Hepatocyte (in vitro differentiated cells): ENCODE measurements at places on chromosomes 7 and 10. TPM values are rescaled to one million over a fixed set of nuclear protein-coding genes. Genes with fewer than 3 reads are reported as not detected.

- H3K27ac ChIP-seq: no peak overlapping the region
- DNase-seq: no peak
- no peaks in the 10 kb centered on the region for H3K27me3 ChIP-seq
- no peaks in the 10 kb centered on the region for H3K36me3 ChIP-seq
- H3K4me3 ChIP-seq: no peak overlapping the region
- no peaks in the 10 kb centered on the region for H3K4me1 ChIP-seq
Observed at GRCh38 chr7:3730276-3730675, 429.2 kb downstream of the SDK1 start.

DNAJC12 gene
- 13.4 and 16.7 TPM in 2 replicates for total RNA-seq

DNA sequence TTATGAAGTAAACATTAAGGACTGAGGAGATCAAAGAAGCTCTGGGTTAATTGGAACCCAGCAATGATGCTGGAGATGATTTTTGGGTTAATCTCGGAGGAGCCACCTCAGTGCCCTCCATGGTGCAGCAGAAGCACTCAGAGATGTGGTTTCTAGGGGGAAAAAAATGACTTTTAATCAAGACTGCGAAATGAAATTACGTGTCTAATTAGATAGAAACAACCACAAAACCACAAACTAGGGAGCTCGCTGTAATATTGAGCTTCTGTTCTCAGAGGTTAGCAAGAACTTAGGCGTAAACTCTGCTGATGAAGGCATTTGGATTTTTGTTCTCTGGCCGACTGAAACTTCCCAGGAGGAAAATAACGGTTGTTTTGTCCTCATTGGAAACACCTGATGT, 319.0 kb downstream of the GRID1 start:
- DNase-seq: no peak
- H3K4me1 ChIP-seq: no peaks in the 10 kb centered on the region
- H3K4me3 ChIP-seq: no peak overlapping the region
- H3K27me3 ChIP-seq: no peaks in the 10 kb centered on the region

ASB15 gene
- not detected in 2 replicates for total RNA-seq

DNA sequence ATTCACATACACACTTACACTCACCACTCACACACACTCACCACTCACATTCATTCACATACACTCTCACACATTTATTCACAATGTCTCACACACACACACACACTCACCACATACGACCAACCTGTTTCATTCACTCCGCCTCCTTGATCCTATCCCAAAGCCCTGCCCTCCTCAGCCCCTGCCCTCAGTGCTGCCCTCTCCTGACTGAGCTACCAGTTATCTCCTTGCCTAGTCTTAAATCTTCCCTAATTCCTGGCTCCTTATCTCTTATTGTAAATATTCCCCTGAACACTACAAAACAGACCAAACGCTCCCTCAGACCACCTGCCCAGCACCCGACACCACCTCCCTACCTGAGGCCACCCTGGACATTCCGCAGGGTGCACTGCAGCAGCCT, 26.1 kb upstream of the C10orf120 start:
- H3K4me3 ChIP-seq: no peak overlapping the region
- peaks cover 5% of the 10 kb centered on the region for H3K4me1 ChIP-seq
- no peak for DNase-seq

DNA sequence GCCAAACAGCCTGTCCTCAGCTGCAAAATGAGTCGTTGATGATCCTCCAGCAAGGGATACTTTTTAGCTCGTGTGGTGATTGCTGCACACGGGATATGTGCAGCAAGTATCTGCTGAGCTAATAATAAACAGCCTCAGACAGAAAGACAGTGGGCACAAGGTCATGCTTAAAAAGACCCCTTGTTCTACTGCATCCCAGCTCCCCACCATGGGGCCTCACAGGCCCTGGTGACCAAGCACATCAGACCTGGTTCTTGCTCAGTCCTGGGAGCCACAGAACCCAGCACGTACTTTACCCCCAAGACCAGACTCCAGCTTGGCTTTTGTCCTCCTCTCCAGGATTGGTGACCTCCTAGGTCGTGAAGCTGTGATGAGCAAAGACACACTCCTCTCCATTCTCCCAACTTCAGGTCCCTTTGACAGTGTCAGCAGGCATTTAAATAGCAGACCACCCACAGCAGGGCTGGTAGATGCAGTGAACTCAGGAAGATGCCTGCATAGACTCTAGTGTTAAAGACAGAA, 50.5 kb downstream of the EGFR start:
- H3K4me3 ChIP-seq: no peak overlapping the region
- no peaks in the 10 kb centered on the region for H3K27me3 ChIP-seq
- H3K4me1 ChIP-seq: peaks cover 60% of the 10 kb centered on the region
- H3K36me3 ChIP-seq: no peaks in the 10 kb centered on the region

GRCh38 chr10:58807629-58808022, 295.0 kb downstream of the BICC1 start:
- H3K4me3 ChIP-seq: no peak overlapping the region
- H3K27me3 ChIP-seq: no peaks in the 10 kb centered on the region
- peak overlapping the region; percentile 30 for H3K27ac ChIP-seq
- H3K36me3 ChIP-seq: no peaks in the 10 kb centered on the region
- peaks cover 9% of the 10 kb centered on the region for H3K4me1 ChIP-seq

OR2A1 gene
- total RNA-seq: 0.32 TPM in 1 of 2 replicates, not detected in the other

HOXA2 gene
- total RNA-seq: 0.36 TPM in 1 of 2 replicates, not detected in the other

MAT1A gene
- total RNA-seq: 50.0 and 62.1 TPM in 2 replicates

DNA sequence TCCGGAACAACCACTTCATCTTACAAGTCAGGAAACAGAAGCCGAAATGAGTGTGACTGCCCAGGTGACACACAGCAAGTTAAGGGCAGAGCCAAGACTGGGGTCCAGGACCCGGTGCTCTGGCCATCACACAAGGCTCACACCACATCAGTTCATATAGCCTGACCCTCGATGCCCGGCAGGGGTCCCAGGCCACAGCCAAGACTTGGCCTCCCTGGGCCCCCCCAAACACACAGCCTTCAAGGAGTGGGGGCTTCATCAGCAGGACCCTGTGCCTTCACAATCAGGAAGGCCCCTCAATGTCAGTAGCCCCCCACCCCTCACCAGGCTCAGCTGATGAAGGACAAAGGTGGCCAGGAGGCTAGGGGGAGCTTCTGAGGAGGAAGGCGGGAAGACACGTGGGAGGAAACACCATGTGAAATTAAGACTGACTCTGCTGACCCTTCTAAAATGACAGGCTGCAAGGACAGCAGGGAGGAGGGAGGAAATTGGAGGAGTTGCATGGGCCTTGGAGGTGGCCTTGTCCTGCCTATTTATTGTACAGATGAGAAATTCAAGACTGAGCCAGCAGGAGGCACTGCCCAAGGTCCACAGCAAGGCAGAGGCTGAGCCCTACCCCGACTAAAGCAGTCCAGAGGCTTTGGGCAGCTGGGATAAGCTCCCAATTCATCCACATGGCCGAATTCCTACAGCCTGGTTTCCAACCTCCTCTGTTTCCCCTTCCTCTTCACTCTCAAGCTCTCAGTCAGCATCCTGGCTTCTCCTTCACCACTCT, 216.1 kb upstream of the ZMIZ1 start:
- H3K36me3 ChIP-seq: no peaks in the 10 kb centered on the region
- no peaks in the 10 kb centered on the region for H3K4me1 ChIP-seq
- DNase-seq: no peak
- H3K27ac ChIP-seq: peak overlapping the region; percentile 48

DNA sequence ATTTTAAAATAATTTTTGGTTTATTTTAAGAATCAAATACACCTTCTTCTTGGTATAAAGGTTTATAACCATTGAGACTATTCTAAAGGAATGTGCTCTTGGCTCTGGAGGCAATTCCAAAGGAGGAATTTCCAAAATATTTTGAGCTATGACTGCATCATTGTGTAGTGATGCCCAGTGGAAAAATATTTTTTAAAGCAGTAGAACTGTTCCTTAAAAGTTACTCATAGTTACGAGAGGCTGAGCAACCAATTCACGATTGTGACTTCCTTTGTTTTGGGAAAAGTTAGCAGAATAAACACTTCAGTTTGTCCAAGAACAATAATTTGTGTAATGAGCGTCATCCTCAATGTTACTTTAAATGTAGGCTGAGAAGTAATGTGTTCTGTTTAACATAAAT, 233.6 kb downstream of the BAMBI start:
- H3K4me3 ChIP-seq: no peak overlapping the region
- H3K36me3 ChIP-seq: no peaks in the 10 kb centered on the region
- no peak overlapping the region for H3K27ac ChIP-seq

FOXI2 gene
- not detected in 2 replicates for total RNA-seq

GOLGA7B gene
- 0.12 and 1.5 TPM in 2 replicates for total RNA-seq

TFR2 gene
- total RNA-seq: 12.5 and 13.5 TPM in 2 replicates

DNA sequence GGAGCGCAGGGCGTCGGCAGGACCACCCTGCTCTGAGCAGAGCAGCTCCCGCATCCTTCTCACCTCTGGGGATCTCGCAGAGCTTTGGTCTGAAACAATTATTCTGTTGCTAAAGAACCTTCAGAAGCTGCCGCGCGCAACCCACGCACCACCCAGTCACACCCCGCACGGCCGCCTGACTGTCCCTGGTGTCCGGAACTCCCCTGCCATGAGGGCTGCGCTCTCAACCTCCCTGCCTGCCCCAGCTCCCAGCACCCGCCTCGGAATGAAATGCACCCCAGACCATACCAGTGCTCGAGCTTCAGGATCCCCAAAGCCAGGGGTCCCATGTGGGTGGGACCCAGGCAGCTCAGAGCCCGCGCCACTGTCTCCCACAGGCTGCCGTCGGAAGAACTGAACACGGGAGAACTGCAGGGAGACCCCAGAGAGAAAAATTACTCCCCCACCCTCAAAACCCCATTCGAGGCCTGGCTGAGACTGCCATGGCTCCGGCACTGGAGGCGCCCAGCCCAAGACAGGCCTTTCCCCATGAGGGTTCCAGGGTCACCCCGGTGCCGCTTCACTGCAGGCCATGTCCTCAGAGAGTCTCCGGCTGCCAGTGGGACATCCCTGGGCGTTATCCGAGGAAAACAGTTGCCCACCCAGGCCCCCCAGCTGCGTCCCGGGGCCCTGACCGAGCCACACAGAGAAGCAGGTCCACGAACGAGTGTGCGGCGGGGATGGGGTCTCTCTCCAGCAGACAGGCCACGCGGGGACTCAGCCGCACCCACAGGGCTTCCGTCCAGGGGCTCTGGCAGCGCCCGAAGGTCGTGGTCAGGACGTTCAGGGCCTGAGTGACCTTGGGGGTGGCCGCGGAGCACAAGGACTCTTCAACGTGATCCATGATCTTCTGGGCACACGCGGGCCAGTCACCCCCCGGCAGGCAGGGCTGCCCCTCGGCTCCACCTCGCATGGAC, 12.1 kb downstream of the BRAT1 start:
- no peaks in the 10 kb centered on the region for H3K4me1 ChIP-seq
- DNase-seq: no peak
- no peak overlapping the region for H3K27ac ChIP-seq
- no peak overlapping the region for H3K4me3 ChIP-seq

GRCh38 chr7:139820089-139820488, 9.0 kb upstream of the TBXAS1 start:
- no peaks in the 10 kb centered on the region for H3K27me3 ChIP-seq
- DNase-seq: no peak
- no peak overlapping the region for H3K4me3 ChIP-seq
- H3K27ac ChIP-seq: no peak overlapping the region
- H3K36me3 ChIP-seq: no peaks in the 10 kb centered on the region
